Epithelial cell of prostate (primary cell): ENCODE measurements at places on chromosomes 1 and 21.

GRCh38 chr21:15667010-15667409 is 62.8 kb upstream of the USP25 start:
- DNase-seq: peak; percentile 41

GRCh38 chr1:167221126-167221737 is 546 bp downstream of the POU2F1 start:
- no peak for DNase-seq

- no peak for DNase-seq
Measured at GRCh38 chr21:25572861-25573310, 34.4 kb downstream of the MRPL39 start.

DNA sequence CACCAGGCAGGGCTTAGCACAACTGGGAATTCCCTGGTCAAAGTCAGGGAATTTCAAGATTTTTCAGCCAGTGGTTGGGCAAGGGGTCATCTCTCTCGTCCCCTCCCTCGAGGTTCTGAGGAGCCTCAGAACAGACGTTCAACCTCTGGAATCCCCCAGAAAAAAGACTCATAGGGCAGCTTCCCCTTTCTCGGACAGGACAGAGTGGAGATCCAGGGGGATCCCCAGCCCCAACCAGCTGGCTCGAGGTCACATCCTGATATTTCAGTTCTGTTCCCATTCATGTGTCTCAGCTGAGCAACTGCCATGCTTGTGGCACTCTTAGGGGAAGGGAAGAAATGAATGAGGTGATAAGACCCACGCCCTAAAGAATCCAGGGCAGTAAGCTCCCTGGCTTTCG is 4.9 kb upstream of the LAD1 start:
- DNase-seq: no peak

- DNase-seq: no peak
Measured at GRCh38 chr21:16579538-16579937, 849.8 kb downstream of the USP25 start.

- no peak for DNase-seq
Measured at GRCh38 chr1:215825056-215825455, 258.0 kb downstream of the KCTD3 start.

GRCh38 chr1:170075186-170075585 is 691 bp upstream of the KIFAP3 start:
- DNase-seq: no peak

- DNase-seq: no peak
Measured at GRCh38 chr1:213605732-213606131, 382.0 kb upstream of the PROX1 start.

- no peak for DNase-seq
Measured at GRCh38 chr1:248585266-248585665, 10.7 kb upstream of the OR2T34 start.

DNA sequence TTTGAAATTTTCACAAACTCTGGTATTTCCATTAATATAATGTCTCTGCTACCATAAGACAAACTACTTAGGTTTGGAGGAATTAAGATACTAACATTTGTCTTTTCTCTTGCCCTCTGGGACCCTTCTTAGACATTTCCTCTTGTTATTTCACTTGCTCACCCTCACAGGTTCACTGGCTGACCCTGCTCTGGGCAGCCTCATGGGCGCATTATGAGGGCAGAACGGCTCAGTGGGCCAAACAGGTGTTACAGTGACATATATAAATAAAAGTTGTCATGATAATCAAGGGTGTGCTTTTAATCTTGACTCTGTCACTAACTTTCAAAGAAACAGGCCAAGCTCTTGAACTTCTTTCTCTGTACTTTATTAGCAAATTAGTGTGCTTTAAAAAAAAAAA is 46.5 kb downstream of the ZNHIT6 start:
- DNase-seq: no peak

GRCh38 chr1:184664042-184664660 is 90.5 kb downstream of the EDEM3 start:
- DNase-seq: no peak

- DNase-seq: no peak
Measured at GRCh38 chr1:41378999-41379737, 17.9 kb downstream of the FOXO6 start.

DNA sequence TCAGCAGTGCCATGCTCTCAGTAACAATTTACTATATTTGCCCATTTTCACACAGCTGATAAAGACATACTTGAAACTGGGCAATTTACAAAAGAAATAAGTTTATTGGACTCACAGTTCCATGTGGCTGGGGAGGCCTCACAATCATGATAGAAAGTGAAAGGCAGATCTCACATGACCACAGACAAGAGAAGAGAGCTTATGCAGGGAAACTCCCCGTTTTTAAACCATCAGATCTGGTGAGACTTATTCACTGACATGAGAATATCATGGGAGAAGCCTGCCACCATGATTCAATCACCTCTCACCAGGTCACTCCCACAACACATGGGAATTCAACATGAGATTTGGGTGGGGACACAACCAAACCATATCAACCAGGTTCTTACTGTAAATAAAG is 112.1 kb upstream of the C1orf87 start:
- no peak for DNase-seq

DNA sequence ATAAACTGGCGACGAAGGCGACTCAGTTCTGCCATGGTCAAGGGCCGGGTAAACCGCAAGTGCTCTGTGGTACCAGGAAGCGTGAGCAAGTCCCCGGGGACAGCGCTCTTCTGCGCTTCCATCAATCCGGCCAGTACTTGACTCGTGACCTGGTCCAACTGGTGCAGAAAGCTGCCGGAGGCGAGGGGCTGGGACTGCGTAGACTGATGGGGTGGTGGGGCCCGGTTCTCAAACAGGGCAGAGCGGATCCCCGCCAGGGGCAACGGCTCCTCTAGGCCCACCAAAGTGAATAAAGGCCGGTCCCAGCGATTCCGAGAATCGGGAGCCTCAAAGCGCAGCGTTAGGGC is 852 bp downstream of the KTI12 start:
- DNase-seq: no peak

DNA sequence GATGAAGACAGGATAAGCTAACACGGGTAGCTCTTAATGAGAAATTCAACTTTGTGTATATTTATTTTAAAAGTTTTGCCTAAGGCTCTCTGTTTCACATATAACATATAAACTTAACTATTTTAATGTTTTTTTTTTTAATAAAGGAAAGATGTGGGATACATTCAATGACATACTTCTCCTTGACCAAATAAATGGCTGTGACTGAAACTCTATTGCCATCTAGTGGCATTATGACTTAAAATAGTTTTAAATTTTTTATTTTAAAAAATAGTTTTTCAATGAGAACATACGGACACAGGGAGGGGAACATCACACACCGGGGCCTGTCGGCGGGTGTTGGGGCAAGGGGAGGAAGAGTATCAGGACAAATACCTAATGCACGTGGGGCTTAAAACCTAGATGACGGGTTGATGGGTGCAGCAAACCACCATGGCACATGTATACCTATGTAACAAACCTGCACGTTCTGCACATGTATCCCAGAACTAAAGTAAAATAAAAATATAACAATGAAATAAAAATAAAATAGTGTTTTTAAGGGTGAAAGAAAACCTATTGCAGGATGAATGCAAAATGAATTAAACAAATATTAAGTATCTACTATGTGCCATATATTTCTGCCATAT is 83.4 kb downstream of the LYST start:
- DNase-seq: no peak

DNA sequence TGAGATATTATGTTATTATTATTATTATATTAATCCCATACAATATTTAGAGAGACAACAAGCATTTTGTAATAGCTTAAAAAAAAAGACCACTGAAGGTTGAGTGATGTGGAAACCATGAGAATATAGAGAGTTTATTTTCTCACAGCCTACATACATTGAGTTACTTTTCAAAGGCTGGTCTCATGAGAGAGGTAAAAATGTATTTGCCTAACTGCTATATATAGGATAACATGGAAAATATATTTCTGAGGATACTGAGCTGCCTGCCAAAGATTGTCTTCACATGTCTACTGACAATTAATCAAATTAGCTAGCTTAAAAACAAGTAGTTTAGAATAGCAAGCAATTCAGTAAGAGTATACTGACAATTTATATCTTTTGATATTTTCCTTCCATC is 192.2 kb upstream of the NRIP1 start:
- no peak for DNase-seq

DNA sequence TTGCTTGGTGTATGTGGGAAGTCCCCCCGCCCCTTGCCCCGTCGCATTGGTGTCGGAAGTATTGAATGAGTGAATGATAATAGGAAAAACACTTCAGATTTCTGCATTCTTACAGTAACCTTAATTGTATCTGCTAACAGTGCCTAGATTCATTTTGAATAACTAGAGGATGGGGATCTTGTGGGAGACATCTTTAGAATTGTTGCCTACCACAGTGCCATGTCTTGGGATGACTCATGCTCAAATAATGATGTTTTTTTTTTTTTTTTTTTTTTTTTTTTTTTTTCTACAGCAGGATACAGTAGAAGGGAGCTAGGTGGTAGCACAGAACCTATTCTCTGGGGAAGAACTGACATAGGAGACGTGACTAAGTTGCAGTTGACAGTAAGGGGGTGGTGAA is 237.9 kb downstream of the USP25 start:
- DNase-seq: no peak

- peak; percentile 84 for DNase-seq
Measured at GRCh38 chr1:203006948-203007871, at the start of gene TMEM183A. Gene TMEM183A, plus strand, starts transcription at chr1:203007374. Its CDS starts 92 bp downstream, at chr1:203007466.

DNA sequence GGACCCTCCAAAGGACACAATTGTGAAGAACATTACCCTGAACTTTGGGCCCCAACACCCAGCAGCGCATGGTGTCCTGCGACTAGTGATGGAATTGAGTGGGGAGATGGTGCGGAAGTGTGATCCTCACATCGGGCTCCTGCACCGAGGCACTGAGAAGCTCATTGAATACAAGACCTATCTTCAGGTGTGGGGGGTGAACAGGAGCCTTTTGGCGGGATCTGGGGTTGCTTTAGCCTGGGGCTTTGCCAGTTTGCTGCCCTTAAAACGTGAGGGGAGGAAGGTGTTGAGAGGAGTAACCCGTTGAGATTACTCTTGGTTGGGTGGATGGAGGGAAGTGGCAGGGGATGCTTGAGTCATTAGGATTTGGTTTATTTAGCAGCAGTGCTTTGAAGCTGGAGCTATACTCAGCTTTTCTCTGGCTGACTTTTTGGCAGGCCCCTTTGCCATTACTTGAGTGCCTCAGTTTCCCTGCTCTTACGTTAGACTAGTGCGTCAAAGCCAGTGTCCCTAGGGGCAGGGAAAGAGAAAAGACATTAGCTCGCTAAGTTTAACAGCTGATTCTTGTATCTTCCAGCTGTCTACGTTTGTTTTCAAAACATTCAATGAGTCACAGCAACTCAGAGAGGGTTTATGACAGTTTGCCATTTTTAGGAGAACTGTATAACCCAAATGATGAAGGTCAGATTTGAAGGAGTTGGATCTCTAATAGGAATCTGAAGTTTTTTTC is 4.4 kb downstream of the NDUFS2 start:
- no peak for DNase-seq

GRCh38 chr1:90731382-90732050 is 14.4 kb upstream of the BARHL2 start:
- no peak for DNase-seq

DNA sequence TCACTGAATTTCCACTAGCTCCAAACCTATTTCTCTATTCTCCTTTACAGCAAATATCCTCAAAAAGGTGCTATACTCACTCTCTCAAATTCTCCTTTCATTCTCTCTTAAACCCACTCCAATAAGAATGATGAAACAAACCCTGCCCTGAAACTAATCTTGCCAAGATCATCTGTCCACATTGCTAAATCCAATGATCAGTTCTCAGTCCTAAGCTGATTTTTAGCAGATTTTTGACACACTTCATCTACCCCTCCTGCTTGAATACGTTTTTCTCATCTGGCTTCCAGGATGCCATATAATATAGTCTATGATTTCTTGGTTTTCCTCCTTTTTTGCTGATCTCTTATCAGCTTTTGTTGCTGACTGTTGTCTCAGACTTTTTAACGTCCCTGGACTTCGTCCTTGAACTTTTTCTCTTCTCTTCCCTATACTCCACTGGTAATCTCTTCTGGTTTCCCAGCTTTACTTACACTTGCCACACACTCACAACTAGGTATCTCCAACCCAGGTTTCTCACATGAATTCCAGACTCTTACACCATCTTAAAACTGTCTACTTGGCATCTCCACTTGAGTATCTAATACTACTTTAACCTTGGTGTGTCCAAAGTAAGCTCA is 35.3 kb downstream of the RERE start:
- no peak for DNase-seq

DNA sequence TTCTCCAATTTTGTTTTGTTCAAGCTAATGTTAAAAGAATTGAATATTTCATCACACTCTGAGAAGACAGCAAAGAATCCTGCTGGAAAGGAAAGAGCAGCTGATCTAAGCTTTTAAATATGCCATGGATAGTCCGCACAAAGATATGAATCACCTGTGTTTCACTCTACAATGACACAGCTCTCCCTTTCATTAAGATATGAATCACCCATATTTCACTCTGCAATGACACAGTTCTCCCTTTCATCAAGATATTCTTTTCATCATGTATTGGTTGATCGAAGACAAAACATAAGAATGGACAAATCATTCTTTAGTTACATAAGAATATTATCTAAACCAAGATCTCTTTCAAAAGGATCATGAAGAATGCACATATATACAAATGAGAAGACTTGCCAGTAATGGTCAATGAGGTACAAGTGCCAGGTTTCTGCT is 367.3 kb downstream of the SMYD3 start:
- peak; percentile 89 for DNase-seq

- peak; percentile 46 for DNase-seq
Measured at GRCh38 chr1:192559115-192560006, 16.2 kb upstream of the RGS1 start.

- DNase-seq: no peak
Measured at GRCh38 chr1:13829152-13829769, 129.3 kb downstream of the PRDM2 start.

DNA sequence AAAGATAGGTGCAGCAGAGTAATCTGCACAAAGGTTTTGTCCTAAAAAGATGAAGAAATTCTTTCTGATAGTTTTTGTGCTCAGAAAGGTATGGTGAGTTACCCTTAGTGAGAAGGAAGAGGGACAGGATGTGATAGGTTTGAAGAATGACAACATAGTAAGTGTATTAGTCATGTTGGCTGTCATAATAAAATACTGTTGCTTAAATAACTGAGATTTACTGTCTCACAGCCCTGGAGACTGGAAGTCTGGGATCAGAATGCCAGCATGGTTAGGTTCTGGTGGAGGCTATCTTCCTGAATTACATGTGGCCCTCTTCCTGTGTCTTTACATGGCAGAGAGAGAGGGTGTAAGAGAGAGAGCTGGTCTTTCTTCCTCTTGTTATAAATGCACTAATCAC is 965.2 kb downstream of the TTLL7 start:
- DNase-seq: no peak

GRCh38 chr1:170071378-170071777 is 3.1 kb downstream of the KIFAP3 start:
- DNase-seq: no peak

GRCh38 chr1:8862528-8862927 is 16.0 kb downstream of the ENO1 start:
- no peak for DNase-seq

- DNase-seq: no peak
Measured at GRCh38 chr1:43313771-43314170, 13.0 kb downstream of the TIE1 start.

- DNase-seq: no peak
Measured at GRCh38 chr1:11786168-11786567, 19.6 kb downstream of the MTHFR start.

- DNase-seq: peak; percentile 6
Measured at GRCh38 chr1:71494163-71494562, 413.3 kb upstream of the ZRANB2 start.

GRCh38 chr1:107293901-107294613 is 153.2 kb downstream of the NTNG1 start:
- no peak for DNase-seq
